ENCODE measurements at places on chromosomes 11 and 22. TPM values are rescaled to one million over a fixed set of nuclear protein-coding genes. Genes with fewer than 3 reads are reported as not detected.

DNA sequence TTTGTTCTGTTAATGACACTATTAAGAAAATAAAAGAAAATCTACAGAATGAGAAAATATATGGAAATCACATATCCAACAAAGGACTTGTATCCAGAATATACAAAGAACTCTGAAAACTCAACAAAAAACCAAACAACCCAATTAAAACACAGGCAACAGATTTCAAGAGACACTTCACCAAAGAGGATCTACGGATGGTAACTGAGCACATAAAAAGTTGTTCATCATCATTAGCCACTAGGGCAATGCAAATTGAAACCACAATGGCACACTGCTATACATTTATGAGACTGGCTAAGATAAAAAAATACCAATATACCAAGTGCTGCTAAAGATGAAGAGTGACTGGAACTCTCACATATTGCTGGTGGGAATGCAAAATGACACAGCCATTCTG lies 34.5 kb upstream of the SLC25A1 start:
- H3K4me1 ChIP-seq = peaks cover 4% of the 10 kb centered on the region
- no peak overlapping the region for H3K27ac ChIP-seq
- H3K36me3 ChIP-seq = no peaks in the 10 kb centered on the region
- no peaks in the 10 kb centered on the region for H3K27me3 ChIP-seq
- DNase-seq = no peak
- H3K4me3 ChIP-seq = no peak overlapping the region

IL17REL gene
- total RNA-seq = 0.46 TPM

GRCh38 chr11:100562128-100562527 lies 125.0 kb upstream of the ARHGAP42 start:
- no peaks in the 10 kb centered on the region for H3K27me3 ChIP-seq
- H3K4me3 ChIP-seq = no peak overlapping the region
- H3K4me1 ChIP-seq = no peaks in the 10 kb centered on the region
- H3K27ac ChIP-seq = no peak overlapping the region
- DNase-seq = no peak

RIC3 gene
- total RNA-seq = 28.6 TPM

GRCh38 chr11:85539740-85540139 lies 87.4 kb downstream of the DLG2 start:
- DNase-seq = no peak
- no peaks in the 10 kb centered on the region for H3K27me3 ChIP-seq
- H3K27ac ChIP-seq = no peak overlapping the region
- no peak overlapping the region for H3K4me3 ChIP-seq
- H3K4me1 ChIP-seq = no peaks in the 10 kb centered on the region

C11orf16 gene
- total RNA-seq = not detected

OR4C45 gene
- not detected for total RNA-seq

- peaks cover 42% of the 10 kb centered on the region for H3K4me1 ChIP-seq
- no peak for DNase-seq
- no peak overlapping the region for H3K27ac ChIP-seq
Measured at GRCh38 chr11:93747122-93747521, 5.7 kb downstream of the C11orf54 start.

DNA sequence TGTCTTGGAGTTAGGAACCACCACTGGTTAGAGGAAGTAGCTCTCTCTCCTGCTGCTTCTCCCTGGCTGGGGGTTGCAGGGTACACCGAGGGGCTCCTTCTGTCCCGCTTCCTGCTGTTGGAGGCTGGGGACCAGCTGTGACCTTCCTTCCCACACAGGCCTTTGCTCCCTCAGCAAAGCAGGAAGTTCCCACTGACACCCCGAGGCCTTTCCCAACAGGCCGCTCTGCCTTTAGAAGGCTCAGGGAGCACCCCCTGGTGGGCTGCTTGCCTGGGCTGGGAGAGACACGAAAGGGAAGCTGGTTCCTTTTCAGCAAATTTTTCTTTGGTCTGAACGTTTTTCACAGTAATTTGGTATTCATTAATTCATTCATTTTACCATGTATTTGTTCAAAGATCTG lies 527.9 kb upstream of the B3GAT1 start:
- no peaks in the 10 kb centered on the region for H3K4me1 ChIP-seq
- no peaks in the 10 kb centered on the region for H3K27me3 ChIP-seq
- no peak overlapping the region for H3K27ac ChIP-seq
- H3K36me3 ChIP-seq = no peaks in the 10 kb centered on the region
- DNase-seq = no peak
- no peak overlapping the region for H3K4me3 ChIP-seq

DNA sequence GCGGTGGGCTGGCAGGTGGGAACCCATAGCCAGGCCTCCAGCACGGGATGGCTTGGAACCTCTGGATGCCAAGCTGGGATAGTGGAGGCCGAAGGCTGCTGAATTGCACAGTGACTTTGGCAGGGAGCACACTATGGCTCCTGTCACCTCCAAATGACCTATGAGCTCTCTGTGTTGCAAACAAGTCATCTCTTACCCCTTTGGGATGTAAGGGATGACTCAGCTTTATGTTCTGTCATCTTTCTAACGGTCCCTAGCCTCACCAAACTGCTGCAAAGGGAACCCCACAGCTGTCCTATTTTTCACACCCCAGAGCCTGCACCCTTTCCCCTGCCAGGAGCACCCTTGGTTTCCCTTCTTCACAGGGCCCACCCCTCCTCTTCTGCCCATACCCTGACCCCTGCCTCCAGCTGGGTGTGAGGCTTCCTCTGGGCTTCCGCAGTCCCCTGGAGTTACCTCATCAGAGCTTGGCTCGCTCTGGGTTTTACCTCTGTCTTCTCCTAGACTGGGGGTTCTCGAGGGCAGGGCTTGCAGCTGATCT lies 2.7 kb upstream of the SCUBE1 start:
- no peak overlapping the region for H3K27ac ChIP-seq
- DNase-seq = peak; percentile 41
- H3K27me3 ChIP-seq = peaks cover 58% of the 10 kb centered on the region
- H3K4me1 ChIP-seq = peaks cover 47% of the 10 kb centered on the region
- H3K4me3 ChIP-seq = no peak overlapping the region
- H3K36me3 ChIP-seq = no peaks in the 10 kb centered on the region

GRCh38 chr22:50576070-50576469 lies 2.2 kb downstream of the CPT1B start:
- no peak for DNase-seq
- H3K27me3 ChIP-seq = no peaks in the 10 kb centered on the region
- H3K4me1 ChIP-seq = peaks cover 2% of the 10 kb centered on the region
- H3K36me3 ChIP-seq = peaks cover 23% of the 10 kb centered on the region

- no peaks in the 10 kb centered on the region for H3K36me3 ChIP-seq
- H3K27me3 ChIP-seq = no peaks in the 10 kb centered on the region
- H3K4me3 ChIP-seq = no peak overlapping the region
Measured at GRCh38 chr22:35367331-35367886, 13.5 kb upstream of the HMOX1 start.

DNA sequence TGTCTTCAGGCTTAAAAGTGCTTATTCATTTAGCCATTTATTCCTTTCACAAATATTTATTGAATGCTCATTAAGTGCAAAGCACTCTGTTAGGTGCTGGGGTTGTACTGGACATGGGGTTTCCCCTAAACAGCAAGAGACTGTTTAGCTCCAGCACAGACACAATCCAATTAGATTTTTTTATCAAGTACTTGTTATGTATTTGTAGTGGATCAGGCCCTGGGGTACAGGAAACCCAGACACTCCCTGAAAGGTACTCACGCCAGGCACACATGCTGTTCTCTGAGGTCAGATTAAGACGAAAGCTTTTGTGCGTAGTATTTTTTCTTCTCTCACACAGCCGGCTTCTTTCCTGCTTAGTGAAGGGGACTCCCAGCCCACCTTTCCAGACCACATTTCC lies 218.1 kb upstream of the PLET1 start:
- no peak for DNase-seq
- no peak overlapping the region for H3K4me3 ChIP-seq
- no peaks in the 10 kb centered on the region for H3K27me3 ChIP-seq
- H3K36me3 ChIP-seq = no peaks in the 10 kb centered on the region
- H3K27ac ChIP-seq = no peak overlapping the region
- no peaks in the 10 kb centered on the region for H3K4me1 ChIP-seq

CNTN5 gene
- not detected for total RNA-seq

DNA sequence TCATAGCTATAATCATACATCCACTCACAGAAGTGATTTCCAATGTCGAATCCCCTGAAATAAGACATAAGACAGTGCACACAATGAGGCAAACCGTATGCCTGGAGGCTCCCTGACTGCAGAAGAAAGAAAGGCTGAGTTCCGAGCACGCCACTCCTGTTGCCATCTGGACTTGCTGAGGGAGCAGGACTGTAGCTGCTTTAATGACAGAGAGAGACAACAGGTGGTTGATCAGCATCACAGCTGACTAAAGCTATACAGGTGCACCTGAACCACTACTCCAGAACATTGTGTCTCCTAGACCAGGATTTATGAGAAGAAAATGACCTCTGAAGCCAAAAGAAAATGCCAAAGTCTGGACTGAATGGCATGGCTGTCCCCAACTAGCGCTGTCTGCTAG lies 27.0 kb downstream of the TCIRG1 start:
- H3K4me1 ChIP-seq = peaks cover 7% of the 10 kb centered on the region
- DNase-seq = no peak
- H3K4me3 ChIP-seq = no peak overlapping the region
- peaks cover 98% of the 10 kb centered on the region for H3K36me3 ChIP-seq
- no peak overlapping the region for H3K27ac ChIP-seq

DNA sequence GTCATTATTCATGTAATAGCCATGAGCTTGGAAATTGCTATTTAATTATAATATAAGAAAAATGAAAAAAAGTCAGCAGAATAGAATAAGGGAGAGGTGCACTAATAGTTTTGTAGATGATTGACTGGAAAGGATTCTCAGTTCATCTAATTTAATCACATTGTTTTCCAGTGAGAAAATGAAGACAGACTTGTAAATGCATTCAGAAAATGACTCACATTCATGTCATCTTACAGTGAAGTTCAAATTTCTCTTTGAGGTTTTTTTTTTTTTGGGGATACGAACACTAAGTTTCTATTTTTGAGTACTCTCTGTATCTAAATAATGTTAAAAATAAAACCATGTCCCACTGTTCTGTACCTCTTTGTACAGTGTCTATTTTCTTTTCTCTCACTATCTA lies 18.5 kb upstream of the OR4A16 start:
- no peak overlapping the region for H3K4me3 ChIP-seq
- DNase-seq = no peak
- H3K27ac ChIP-seq = no peak overlapping the region
- no peaks in the 10 kb centered on the region for H3K36me3 ChIP-seq

DNA sequence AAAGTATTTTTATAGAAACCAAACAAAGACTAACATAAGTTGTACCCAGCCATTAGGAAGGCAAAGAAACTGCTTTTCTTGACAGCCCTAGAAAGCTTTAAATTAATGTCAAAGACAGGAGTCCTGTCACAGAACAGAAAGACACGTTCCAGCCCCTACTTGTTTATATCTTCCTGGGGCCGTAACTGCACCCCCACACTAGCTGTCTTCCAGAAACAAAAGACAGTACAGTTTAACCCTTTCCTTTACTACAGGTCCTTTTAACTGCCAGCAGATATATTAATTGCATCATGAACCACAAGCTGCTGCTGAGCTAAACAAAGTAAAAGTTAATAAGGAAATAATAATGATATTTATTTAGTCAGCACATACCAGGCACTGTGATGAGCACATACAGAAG lies 20.3 kb upstream of the CFAP300 start:
- H3K4me3 ChIP-seq = no peak overlapping the region
- no peak for DNase-seq
- no peaks in the 10 kb centered on the region for H3K4me1 ChIP-seq
- H3K27ac ChIP-seq = no peak overlapping the region
- H3K27me3 ChIP-seq = no peaks in the 10 kb centered on the region

GRCh38 chr11:116343270-116343669 lies 429.5 kb downstream of the BUD13 start:
- peak overlapping the region; percentile 14 for H3K27ac ChIP-seq
- H3K4me1 ChIP-seq = no peaks in the 10 kb centered on the region
- no peaks in the 10 kb centered on the region for H3K27me3 ChIP-seq
- no peak for DNase-seq

DNA sequence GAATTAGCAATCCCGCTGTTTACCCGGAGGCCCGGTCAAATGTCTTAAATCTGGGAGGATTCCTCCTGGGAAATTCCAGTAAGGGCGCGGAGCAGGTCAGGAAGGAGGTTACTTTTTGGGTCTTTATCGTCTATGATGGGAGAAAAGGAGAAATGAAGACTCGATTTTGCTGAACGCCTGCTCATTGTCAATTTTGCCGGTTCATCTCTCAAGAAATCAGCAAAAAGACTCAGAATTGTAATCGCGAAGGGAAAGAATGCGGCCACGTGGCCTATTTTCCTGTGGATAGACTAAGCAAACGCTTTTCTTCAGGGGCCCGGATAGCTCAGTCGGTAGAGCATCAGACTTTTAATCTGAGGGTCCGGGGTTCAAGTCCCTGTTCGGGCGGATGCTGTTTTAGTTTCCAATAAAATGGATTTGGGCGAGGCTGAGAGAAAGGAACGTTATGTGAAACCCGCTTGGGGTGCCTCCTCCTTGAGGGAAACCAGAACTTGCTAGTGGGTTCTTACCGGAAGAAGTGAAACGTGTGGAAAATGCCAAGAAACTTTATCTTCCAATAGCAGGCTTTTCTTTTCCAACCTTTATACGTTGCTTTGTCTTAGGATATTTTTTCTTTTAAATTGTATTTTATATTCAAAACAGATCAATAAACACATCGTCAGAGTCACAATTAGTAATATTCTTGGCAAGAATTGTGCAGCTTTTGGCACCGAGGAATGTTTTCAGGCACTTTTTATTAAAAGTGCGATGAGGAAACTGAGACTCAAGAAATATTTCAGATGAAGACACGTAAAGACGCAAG lies 45.0 kb downstream of the OR4D9 start:
- no peaks in the 10 kb centered on the region for H3K27me3 ChIP-seq
- peaks cover 87% of the 10 kb centered on the region for H3K4me1 ChIP-seq
- no peak for DNase-seq
- H3K36me3 ChIP-seq = no peaks in the 10 kb centered on the region

- H3K36me3 ChIP-seq = no peaks in the 10 kb centered on the region
- H3K4me1 ChIP-seq = no peaks in the 10 kb centered on the region
- no peak overlapping the region for H3K27ac ChIP-seq
- no peak overlapping the region for H3K4me3 ChIP-seq
- peak; percentile 50 for DNase-seq
- no peaks in the 10 kb centered on the region for H3K27me3 ChIP-seq
Measured at GRCh38 chr11:16778876-16779275, 40.4 kb downstream of the C11orf58 start.

- no peaks in the 10 kb centered on the region for H3K36me3 ChIP-seq
- peak; percentile 48 for DNase-seq
- H3K27me3 ChIP-seq = no peaks in the 10 kb centered on the region
- no peak overlapping the region for H3K27ac ChIP-seq
- no peaks in the 10 kb centered on the region for H3K4me1 ChIP-seq
Measured at GRCh38 chr22:47615051-47615450, 852.6 kb downstream of the TBC1D22A start.

CAPRIN1 gene
- total RNA-seq = 152 TPM

GRCh38 chr11:10498022-10498400 lies 42.9 kb downstream of the AMPD3 start:
- peaks cover 100% of the 10 kb centered on the region for H3K36me3 ChIP-seq
- no peaks in the 10 kb centered on the region for H3K27me3 ChIP-seq
- DNase-seq = no peak
- H3K4me1 ChIP-seq = peaks cover 5% of the 10 kb centered on the region
- H3K27ac ChIP-seq = no peak overlapping the region
- H3K4me3 ChIP-seq = no peak overlapping the region

EMID1 gene
- total RNA-seq = 65.5 TPM

GRCh38 chr11:92070026-92070889 lies 154.4 kb upstream of the FAT3 start:
- DNase-seq = no peak
- H3K4me1 ChIP-seq = no peaks in the 10 kb centered on the region
- H3K36me3 ChIP-seq = no peaks in the 10 kb centered on the region
- no peak overlapping the region for H3K27ac ChIP-seq
- H3K4me3 ChIP-seq = no peak overlapping the region

RAG2 gene
- total RNA-seq = not detected

APOA4 gene
- not detected for total RNA-seq

ZBED5 gene
- 54.8 TPM for total RNA-seq

GRCh38 chr11:30467176-30467575 lies 119.0 kb downstream of the MPPED2 start:
- DNase-seq = no peak
- no peaks in the 10 kb centered on the region for H3K36me3 ChIP-seq
- no peak overlapping the region for H3K27ac ChIP-seq
- no peaks in the 10 kb centered on the region for H3K27me3 ChIP-seq

All from spleen (tissue), 13 donors.